OCI-LY7 (cell line): ENCODE measurements at places on chromosomes 2 and 18.
A peak's percentile ranks its signal among the peaks of the same experiment; 100 is the strongest.

DNA sequence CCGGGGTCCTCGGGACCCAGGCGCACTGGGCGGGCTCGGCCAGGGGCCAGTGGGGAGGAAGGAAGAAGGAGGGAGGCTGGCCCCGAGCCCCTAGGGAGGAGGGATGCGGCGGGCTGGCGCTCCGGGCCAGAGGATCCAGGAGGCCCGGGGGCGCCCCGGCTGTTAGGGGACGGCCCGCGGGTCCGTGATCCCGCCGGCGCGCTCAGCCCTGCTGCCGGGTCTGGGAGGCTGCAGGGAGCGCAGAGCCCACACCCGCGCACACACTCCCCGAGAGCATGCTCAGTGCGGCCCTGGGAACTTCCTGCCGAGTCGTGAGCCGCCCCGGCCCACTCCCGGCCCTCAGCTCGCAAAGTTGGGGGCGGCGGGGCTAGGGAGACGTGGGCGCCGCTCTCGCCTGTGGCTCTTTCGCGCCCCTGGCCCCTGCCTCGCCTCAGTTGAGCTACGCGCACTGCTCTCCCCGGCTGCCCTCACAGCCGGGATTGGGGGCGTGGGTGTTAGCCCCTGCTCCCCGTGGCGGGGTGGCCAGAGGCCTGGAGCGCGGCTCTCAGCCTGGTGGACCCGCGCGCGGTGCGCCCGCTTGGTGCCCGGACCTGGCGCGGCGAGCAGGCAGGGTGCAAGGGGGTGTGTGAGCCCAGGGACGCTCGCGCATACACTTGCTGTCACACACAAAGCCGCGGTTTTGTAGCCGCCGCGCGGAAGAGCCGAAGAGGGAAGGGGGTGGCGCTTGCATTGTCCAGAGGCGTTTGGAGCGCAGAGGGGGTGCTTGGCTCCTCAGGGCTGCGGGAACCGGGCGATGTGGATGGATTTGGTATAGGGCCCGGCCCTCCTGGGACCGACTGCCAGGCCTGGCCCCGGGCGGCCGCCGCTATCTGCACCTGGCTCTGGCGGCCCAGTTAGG is 132.9 kb upstream of the MGAT5 start:
- peak; percentile 76 for DNase-seq

GRCh38 chr2:68943581-68944568 is 8.8 kb downstream of the GKN2 start:
- peak; percentile 69 for DNase-seq

DNA sequence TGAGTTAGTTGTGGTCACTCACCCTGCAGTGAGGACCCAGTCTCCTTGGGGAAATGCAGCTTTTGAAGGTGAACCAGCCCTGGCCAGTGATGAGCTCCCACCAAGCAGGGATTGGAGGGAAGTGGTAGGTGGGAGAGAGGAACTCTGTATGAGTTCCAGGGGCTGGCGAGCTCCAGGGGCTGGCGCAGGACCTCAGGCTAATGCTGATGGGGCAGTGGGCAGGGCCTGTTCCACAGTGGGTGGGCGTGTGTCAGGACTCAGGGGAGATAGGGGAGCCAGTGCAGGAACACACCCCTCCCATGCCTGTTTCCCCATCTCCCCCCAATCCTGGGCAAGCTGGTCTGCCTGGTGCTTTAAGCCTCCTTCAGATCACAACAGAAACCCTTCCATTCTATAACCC is 208.4 kb downstream of the DYSF start:
- no peak for DNase-seq

DNA sequence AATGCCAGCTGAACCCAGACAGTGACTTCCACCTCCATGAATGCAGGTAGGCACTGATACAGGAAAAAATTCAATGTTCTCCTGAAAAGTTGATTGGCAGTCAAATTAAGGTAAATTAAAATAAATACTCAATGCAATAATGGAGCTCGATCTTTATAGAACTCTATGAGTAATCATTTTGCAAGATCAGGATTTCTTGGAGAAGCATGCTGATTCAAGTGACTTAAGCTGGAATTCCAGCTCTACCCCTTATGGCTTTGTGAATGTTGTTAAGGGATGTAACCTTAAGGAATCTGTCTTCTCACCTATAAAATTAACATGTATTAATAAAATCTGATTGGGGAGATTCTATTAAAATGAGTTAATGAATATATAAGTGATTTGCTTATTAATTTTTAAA is 145.1 kb downstream of the QPCT start:
- DNase-seq = no peak

DNA sequence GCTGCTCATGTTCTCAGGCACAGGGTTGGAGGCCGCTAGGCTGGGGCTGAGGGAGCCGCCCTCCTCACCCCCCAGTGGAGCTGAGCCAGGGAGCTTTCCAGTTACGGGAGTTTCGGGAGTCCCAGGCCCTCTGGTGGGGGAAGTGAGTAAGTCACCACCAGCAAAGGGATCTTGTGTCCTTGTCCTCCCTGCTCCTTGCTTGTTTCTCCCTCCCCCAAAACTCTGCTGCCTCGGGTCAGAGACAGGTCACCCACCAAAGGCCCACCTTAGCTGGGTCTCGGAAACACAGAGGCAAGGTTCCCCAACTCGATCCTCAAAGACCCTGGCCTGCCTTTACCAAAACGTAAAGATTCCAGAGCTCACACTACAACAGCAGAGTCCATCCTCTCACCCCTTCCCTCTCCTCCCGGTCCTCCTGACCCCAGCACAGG is 60.5 kb upstream of the POMC start:
- peak; percentile 64 for DNase-seq

DNA sequence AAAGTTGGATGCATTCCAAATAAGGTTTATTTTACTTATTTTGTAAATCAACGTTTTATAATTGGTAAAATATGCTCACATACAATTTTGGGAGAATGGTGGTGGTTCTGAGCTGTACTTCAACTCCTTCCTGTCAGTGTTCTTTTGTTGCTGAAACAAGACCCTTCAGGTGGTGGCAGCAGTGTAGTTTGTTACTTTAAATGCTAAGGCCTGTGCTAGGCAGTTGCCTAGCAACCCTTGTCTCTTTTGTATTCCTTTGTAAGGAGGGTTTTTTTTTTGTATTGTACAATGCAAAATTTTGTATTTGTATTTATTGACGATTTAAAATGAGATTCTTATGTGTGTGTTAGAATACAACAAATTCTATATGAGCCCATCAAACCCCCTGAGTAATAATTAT is 166.0 kb upstream of the FAM98A start:
- DNase-seq = peak; percentile 24

DNA sequence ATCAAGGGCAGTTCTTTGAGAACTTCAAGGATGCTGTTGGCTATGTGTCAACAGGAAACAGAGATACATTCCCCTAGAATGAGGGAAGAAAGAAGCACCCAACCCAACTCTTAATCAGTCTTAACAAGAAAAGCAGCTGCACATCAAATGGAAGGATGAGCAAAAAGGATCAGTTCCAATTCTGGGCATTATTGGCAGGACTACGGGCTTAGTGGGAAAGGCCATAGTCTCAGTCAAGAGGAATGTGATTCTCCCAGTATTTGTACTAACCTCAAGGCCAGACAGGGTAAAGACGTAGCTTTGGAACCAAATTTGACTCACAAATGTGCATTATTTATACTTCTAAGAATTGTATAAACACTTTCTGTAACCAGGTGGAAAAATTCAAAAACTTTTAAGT is 18.2 kb downstream of the BMP10 start:
- DNase-seq = no peak

DNA sequence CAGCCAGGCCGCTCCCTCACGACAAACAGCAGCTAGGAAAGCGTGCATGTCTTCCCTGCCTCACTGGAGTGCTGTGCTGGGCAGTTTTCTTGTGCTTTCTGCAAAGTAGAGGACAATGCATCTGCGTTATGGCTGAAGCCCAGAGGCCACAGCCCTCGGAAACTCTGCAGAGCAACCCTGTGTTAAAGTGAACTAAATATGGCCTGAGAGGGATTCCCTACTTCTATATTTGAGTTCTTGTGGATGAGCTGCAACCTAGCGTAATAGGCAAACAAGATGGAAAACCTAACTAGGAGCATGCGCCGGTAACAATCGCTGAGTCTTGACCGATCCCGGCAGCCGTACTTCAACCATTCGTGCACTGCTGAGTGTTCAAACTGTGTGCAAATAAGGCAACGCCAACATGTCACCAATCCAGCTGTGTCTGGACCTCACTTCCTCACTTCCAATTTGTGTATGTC is 471.9 kb upstream of the HS6ST1 start:
- no peak for DNase-seq

DNA sequence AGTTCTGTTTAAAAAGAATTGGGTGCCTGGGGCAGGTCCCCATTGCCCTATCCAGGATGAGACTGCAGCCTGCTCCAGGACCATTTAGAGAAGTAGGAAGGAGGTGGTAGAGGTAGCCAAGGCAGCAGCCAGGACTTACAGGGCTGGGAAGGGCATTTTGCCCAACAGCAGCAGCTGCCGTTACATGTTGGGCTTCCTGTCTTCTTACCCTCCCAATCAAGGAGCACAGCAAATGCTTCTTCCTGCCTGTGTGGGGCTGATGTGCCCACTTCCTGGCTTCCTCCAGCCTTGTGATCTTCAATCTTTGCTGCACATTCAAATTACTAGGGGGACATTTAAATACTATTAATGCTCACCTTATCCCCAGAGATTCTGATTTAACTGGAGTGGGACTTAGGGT is 112.0 kb downstream of the QPCT start:
- DNase-seq = peak; percentile 51

GRCh38 chr2:121699421-121700333 is 37.0 kb downstream of the NIFK start:
- DNase-seq = peak; percentile 40

GRCh38 chr18:70135604-70136003 is 69.9 kb downstream of the RTTN start:
- DNase-seq = no peak

- DNase-seq = no peak
These were observed 523.5 kb downstream of the ARHGAP15 start for GRCh38 chr2:143652692-143653091.

- DNase-seq = no peak
These were observed 544.9 kb upstream of the SETBP1 start for GRCh38 chr18:44135741-44136140.

- DNase-seq = no peak
These were observed 323.5 kb upstream of the TANK start for GRCh38 chr2:160836755-160837154.

GRCh38 chr2:20595439-20596192 is 55.3 kb downstream of the HS1BP3 start:
- DNase-seq = peak; percentile 82

GRCh38 chr2:11396467-11397445 is 52.3 kb upstream of the ROCK2 start:
- no peak for DNase-seq

DNA sequence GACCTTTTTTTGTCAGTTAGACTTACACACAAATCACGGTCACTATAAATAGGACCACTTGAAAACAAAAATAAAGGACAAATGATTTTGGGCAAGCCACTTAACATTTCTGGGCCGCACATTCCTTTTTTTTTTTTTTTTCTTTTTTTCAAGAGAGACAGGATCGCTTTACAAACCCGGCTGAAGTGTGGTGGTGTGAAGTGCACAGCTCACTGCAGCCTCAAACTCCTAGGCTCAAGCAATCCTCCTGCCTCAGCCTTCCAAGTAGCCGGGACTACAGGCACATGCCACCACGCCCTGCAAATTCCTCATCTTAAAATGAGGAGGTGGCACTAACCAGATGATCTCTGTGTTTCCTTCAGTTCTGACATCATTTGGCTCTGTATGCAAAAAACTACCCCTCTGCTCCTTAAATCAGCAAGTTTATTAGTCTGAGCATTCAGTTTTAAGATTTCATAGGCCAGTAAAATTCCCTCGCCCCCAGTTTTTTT is 28.3 kb upstream of the MRO start:
- DNase-seq = no peak

DNA sequence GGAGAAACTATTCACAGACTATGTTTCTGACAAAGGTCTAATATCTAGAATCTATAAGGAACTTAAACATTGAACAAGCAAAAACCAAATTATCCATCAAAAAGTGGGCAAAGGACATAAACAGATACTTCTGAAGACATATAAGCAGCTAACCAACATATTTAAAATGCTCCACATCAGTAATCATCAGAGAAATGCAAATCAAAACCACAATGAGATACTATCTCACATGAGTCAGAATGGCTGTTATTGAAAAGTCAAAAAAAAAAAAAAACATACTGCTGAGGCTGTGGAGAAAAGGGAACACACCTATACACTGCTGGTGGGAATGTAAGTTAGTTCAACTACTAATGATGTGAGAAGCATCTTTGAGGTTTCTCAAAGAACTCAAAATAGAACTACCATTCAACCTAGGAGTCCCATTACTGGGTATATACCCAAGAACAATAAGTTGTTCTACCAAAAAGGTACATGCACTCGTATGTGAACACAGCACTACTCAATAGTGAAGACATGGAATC is 220.4 kb upstream of the TFPI start:
- DNase-seq = no peak

- peak; percentile 42 for DNase-seq
These were observed 5.3 kb upstream of the RAB12 start for GRCh38 chr18:8603663-8604520.

GRCh38 chr2:128552806-128553551 is 234.3 kb upstream of the HS6ST1 start:
- no peak for DNase-seq

DNA sequence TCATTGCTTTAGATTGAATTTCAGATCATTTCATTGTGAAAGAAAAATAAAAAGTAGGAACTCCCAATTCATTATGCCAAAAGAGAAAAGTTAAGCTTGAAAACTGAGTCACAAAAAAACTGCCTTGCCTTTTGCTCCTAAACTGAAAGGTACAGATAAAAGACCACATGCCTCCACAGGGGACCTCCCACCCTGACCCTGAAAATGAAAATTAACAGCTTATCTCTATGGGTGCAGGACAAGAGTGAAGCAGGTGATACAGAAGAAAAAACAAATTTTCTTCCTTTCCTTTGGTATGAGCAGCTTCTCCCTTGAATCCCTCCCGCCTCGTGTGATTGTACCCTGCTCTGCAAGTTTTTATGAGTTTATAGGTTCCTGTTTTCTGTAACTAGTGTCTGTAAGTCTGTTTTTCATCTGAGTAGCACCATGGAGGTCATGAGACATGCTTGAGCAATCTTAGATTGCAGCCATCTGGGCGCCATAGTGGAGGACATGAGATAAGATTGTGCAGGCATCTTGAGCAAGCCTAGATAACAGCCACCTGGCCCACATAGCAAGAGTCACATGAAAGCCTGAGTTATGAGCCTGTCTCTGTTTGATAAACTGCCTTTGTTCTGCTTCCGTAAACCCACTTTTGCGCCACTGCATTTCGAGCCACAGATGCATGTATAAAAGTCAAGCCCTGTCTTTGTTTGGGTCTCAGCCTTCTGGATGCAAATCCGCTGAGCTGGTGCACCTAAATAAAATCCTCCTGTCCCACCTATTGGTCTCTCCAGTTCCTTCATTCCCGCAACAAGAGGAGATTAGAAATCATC is 56.2 kb upstream of the DYNC1I2 start:
- peak; percentile 49 for DNase-seq
